ENCODE measurements at places on chromosomes 7 and 10.

- peak; percentile 3 for DNase-seq
Observed at GRCh38 chr7:94510582-94511496, 1.2 kb downstream of the CASD1 start.

DNA sequence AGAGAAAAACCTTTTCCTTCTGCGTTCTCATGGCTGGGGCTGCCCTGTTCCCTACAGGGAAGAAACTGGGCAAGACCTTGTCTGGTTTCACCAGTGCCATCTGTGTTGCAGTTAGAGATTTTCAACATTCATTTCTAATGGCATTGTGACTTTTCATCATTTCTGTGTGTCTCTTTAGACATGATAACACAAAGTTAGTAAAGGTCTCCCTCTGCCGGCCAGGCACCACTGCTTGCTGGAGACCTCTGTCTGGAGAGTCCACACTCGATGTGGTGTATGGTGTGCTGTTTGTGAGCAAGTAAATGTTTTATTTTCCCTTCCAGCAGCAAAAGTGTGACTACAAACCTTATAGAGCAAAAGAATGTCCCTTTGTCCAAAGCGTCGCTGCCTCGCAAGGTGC, 213.5 kb downstream of the PAXIP1 start:
- DNase-seq: no peak

GRCh38 chr7:57210212-57210611, 78.0 kb upstream of the ZNF479 start:
- DNase-seq: no peak

- no peak for DNase-seq
Observed at GRCh38 chr10:35336921-35337823, 863 bp downstream of the CCNY start.

DNA sequence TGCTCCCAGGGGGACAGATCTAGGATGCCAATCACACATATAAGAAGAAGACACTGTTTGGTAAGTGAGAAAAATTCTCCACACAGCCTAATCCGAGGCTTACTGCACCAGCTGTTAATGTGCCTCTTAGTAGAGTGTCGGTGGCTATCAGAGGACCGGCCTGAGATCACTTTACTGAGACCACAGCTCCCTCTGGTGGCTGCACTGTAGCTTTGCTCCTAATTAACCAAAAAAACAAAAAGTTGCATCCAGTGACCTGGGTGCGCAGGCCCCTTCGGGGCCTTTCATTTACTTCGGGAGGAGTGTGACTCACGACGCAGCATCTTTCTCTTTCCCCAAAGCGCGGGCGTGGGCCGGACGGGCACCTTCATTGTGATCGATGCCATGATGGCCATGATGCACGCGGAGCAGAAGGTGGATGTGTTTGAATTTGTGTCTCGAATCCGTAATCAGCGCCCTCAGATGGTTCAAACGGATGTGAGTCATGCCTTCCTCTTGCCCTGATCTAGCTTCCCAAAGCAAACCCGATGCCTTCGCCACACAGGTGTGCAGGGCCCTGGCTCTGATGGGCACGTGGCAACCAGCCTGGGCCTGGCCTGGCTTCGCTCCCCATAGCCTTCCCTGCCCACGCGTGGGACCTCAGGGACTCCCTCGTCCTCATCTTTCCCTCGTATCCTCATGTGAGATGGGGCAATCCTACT, 56.7 kb downstream of the MKI67 start:
- DNase-seq: peak; percentile 65

DNA sequence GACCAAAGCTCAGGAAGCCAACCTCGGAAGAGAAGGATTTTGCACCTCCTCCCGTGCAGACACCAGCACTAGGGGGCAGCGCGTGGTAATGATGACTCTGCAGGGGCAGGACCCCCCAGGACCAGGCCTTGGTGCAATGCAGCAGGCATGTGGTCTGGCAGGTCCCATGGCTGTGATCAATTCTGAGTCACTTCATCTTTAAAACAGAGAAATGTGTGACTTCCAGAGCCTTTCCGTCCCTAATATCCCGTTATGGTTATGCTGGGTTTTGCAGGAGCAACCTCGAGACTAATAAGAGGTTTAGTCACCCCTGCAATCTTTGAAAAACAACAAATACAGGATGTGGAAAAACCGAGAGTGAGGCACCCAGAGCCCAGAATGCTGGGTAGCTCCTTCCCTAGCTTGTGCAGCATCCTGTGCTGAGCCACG, 30.2 kb upstream of the GJD4 start:
- no peak for DNase-seq

- DNase-seq: no peak
Observed at GRCh38 chr10:88062385-88062784, 199.0 kb downstream of the PTEN start.

DNA sequence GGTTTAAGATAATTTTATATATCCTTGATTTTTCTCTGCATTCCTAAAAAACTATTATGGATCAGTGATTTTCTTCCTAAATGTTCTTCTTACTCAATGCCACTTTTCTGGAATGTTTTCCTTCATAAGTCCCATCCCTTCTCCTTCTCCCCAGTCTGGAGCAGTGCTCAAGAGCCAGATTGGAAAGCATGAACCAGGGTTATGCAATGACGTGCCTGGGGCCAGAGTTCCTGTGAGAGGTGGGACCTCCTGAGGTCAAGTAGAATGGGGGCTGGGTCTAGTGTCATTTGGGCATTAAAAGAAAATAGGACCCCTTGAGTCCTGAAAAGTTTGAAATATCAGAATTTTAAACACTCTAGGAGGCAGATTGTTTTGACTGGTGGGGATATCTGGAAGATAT, 132.0 kb upstream of the NPY start:
- no peak for DNase-seq

DNA sequence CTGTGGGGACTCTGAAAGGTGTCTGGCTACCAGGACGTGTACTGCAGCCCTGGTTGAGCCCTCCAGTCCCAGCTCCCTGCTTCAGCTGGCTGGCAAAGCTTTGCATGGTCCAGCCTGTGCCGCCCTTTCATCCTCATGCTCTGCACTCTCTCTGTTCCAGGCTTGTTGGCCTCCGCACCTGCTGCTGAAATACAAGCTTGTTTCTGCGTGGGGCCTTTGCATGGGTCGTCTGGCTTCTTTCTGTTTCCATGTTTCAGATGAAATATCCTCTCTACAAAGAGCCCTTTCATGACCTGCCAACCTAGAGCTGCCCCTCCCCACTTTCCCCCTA, 45.9 kb downstream of the TSPAN15 start:
- DNase-seq: no peak

- DNase-seq: no peak
Observed at GRCh38 chr10:104061196-104061595, 24.5 kb downstream of the COL17A1 start.

- no peak for DNase-seq
Observed at GRCh38 chr10:132056663-132057062, 9.1 kb upstream of the JAKMIP3 start.

DNA sequence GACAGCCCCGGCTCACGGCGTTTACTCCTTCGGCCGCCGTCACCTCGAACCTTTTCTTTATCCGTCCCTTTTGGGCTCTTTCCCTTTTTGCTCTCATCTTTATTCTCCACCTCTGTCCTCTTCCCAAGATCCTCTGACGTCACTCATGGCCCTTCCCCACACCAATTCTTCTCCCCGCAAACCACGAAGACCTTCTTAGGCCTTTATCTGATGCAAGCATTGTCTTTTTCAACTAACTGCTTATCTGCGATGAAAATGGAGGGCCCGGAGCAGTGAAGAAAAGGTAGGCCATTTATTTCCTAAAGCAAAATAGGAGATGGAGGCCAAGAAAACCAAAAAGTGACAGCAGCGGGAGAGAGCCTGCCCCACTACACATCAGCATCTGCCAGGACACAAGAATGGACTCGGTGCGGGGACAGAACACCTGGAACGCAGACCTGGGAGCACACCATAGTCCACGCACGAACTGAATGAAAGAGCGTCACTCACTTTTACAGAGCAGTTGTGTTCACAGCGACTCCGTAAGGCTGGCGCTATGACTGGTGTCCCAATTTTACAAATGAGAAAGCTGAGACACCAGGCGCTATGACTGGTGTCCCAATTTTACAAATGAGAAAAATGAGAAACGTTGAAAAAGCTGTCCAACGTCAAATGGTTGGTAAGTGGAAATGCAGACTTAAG, 45.3 kb downstream of the ZNF777 start:
- no peak for DNase-seq

GRCh38 chr10:45249978-45250693, 65.3 kb downstream of the OR13A1 start:
- DNase-seq: no peak

GRCh38 chr7:144452064-144452463, 48.6 kb upstream of the NOBOX start:
- no peak for DNase-seq

DNA sequence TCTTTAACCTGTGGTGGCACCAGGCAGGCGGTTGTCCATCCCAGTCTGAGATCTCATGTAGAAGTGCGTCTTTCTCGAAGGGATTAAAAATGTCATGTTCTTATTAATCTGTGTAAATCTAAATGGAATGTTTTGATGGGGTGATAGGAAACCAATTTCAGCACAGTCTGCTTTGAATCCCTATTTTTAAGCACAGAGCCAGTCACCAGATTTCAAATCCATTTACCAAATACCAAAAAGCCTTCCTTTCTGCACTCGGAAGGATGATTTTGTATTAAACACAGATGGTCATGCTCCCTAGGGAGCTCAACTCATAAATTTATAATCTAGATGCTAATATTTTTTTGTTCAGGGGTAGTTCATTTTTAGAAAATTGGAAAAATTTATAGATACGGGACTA, 160.6 kb upstream of the AOAH start:
- DNase-seq: no peak

- no peak for DNase-seq
Observed at GRCh38 chr7:35908331-35909216, 107.7 kb downstream of the SEPTIN7 start.

DNA sequence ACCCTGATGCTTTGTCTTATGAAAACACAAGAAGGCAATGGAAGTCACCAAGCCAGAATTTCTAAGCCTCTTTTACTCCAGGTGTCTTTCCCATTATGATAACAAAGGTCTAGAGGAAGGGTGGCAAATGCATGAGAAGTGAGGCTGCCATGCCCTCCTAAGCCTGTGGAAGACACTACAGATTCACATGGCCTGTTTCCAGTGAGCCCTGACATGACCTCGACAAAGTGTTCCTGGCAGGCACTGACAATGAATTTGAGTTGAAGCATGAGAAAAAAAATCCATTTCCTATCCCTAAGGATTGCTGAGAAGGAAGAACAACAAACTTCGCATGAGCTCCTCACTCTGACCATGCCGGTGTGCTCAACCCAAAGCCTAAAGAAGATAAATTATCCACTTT, 268.0 kb downstream of the HTR7 start:
- DNase-seq: no peak

- no peak for DNase-seq
Observed at GRCh38 chr10:133279326-133280226, 2.9 kb upstream of the ADAM8 start.

GRCh38 chr7:46003896-46004875, 83.1 kb upstream of the IGFBP3 start:
- no peak for DNase-seq

- no peak for DNase-seq
Observed at GRCh38 chr7:43072530-43072929, 39.9 kb upstream of the HECW1 start.

DNA sequence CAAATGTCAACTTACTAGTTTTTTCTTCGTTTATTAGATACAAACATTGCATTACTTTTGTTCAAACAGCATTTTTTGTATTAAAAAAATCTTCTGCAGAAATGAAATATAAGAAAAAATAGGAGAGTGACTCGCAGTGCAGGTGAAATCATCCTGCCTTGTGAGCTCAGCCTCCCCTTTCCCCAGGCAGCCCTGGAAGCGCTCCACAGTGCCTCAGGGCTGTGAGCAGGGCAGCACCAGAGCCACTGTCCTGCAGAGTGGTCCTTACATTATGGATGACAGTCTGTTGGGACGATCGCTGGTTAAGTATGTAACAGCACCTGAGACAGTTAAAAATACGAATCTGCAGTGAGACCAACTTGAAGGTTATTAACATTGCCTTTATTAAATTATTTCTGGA, 695.4 kb upstream of the POM121L12 start:
- no peak for DNase-seq

GRCh38 chr10:110978204-110978603, 58.8 kb downstream of the SHOC2 start:
- no peak for DNase-seq

GRCh38 chr7:93799750-93800357, 90.7 kb downstream of the TFPI2 start:
- no peak for DNase-seq

DNA sequence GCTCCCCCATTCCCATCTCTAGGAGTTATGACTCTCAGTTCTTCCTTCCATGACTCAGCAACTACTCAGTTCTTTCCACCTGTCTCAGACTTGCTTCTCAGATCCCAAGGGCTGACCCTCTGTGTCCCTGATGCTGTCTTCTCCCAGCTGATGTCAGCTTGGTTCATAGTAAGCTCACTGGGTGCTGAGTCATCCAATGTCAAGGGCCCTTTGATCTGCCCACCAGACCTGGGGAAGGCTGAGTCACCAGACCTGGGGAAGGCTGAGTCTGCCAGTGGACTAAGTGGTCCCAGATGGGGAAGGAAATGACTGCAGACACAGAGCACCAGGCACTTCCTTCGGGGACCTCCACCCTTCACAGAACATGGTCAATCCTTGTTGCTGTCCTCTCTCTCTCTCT, 76.1 kb upstream of the ZEB1 start:
- DNase-seq: peak; percentile 25

DNA sequence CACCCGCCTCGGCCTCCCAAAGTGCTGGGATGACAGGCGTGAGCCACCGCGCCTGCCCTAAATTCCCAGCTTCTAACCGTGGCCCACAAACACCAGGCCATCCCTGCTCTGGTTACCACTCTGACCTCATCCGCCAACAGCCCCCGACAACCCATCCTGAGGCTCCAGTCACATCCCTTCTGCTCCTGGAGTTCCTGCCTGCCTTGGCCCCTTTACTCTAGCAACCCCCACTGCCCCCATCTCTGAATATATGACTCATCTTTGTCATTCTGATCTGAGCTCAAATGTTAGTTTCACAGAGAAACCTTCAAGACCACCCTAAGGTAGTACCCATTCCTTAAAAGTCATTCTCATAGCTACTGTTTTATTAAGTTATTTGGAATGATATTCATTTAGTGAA, 26.6 kb downstream of the RHEB start:
- no peak for DNase-seq

DNA sequence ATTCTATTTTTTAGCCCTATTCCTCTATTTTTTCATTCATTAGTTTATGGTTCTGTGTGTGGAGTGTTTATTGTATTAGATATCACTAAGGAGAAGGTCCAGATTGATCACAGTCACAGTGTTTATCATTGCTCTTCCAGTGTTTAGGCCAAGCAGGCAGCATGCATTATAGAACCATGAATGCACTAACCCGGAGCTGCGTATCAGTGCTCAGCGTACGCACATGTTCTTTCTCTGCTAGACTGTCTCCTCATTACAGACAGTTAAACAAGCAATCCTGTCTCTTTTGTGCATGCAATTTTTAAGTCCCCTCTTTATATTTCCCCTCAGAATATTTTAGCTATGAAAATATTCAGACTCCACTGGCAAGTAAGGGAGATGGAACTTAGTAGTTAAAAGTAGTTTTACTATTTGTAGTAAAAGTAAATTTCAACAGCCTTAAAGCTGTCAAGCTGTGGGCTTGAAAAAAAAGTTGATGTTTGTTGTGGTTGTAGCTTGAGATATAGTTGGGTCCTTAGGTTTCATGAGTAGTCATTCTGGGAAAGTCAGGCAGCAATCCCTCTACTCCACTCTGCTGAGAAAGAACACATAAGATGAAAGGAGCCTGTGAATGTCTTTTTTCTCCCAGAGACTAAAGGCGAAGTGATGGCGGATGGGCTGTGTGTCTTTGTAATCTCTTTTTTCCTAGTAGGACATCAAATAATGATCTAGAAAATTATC, 260.4 kb downstream of the CDK14 start:
- no peak for DNase-seq

Measured in stimulated activated CD8-positive, alpha-beta memory T cell treated with anti-CD3 and anti-CD28 coated beads, Interleukin-7, amount 100 ng/mL, for 24 hours (primary cell).